ENCODE measurements at places on chromosomes 12 and 14. TPM values are rescaled to one million over a fixed set of nuclear protein-coding genes. Genes with fewer than 3 reads are reported as not detected.

Gene TAS2R19
- polyA plus RNA-seq = 0.49 TPM

Gene P2RX4
- 39.0 TPM for polyA plus RNA-seq

Gene PROX2
- polyA plus RNA-seq = 0.01 TPM

Gene OR4N5
- polyA plus RNA-seq = not detected

DNA sequence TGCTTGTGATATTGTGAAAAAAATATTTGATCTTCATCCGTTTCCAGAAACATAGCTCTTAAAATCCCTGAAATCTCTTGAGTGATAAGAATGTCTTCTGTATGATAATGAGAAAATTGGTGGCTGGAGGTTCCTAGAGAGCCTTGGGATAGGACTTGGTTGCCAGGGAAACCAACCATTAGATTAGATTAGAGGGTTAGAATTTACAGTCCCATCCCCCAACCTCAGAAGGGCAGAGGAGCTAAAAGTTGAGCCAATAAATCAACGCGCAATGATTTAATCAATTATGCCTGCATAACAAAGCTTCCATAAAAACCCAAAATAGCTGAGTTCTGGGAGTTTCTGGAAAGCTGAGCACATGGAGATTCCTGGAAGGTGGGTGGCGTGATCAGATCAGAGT, 10.6 kb downstream of the SEL1L start:
- DNase-seq = no peak

- peak; percentile 60 for DNase-seq
Observed at GRCh38 chr12:30985814-30986452, 59.4 kb downstream of the TSPAN11 start.

- DNase-seq = no peak
Observed at GRCh38 chr12:32201976-32202375, 95.3 kb downstream of the BICD1 start.

- peak; percentile 17 for DNase-seq
Observed at GRCh38 chr12:92912052-92912451, 17.0 kb downstream of the EEA1 start.

DNA sequence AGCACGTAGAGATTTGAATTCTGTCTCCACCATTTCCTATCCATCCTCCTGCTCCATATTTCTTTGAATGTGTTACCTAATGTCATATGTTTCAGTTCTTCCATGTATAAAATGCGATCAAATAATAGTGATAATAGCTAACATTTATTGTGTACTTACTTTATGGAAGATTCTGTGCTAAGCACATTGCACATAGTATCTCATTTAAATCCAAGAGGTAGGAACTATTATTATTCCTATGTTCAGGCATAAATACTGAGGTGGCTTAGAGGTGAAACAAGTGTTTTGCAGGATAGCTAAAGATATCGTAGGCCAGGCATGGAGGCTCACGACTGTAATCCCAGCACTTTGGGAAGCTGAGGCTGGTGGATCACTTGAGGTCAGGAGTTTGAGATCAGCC, 17.5 kb upstream of the AICDA start:
- no peak for DNase-seq

GRCh38 chr14:61503167-61503801, 181.9 kb downstream of the PRKCH start:
- DNase-seq = peak; percentile 73

DNA sequence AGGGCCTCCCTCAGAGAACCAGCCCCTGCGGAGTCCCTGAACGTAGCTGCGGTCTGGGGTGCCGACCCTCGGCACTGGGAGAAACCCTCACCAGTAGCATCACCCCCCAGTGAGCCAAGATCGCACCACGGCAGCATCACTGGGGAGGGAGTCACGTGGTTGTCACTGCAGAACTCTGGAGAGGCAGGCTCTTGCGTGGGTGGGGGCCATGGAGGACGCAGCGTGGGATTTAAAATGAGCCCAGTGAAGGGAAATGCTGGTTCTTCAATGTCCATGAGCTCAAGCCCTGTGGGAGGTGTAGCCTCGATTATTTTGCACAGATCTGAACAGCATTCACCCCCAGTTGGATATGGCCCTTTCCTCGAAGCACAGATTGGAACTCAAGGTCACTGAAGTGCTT, 3.9 kb upstream of the GALNT9 start:
- DNase-seq = no peak

DNA sequence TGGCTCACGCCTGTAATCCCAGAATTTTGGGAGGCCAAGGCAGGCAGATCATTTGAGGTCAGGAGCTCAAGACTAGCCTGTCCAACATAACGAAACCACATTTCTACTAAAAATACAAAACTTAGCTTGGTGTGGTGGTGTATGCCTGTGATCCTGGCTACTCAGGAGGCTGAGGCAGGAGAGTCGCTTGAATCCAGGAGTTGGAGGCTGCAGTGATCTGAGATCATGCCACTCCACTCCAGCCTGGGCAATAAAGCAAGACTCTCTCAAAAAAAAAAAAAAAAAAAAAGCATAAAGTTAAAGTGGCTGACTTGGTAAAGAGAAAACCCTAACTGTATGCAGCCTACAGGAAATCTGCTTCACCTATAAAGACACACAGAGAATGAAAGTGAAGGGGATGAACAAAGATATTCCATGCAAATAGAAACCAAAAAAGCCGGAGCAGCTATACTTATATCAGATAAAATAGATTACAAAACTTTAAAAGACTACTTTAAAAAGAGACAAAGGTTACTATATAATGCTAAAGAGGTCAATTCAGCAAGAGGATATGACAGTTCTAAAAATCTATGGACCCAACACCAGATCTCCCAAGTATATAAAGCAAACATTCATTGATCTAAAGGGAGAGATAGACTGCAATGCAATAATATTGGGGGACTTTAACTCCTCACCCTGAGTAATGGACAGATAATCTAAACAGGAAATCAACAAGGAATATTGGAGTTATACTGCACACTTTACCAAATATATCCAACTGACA, 4.1 kb downstream of the CLEC2B start:
- no peak for DNase-seq

DNA sequence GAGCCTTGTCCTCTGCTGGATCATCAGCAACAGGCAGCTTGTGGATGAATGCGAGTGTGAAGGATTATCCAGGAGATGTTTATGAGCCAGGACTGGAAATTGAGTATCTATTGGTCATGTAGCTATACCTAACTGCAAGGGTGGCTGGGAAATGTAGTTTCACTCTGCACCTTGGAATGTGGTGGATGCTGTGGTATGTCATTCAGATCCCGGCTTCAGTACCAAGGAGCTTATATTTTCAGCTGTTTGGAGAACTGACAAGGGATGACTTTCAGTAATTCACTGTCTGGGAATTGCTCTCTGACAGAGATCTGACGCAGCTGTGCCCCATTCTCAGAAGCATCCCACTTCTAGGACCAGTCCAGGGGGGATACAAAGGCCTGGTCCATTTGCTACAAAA, 792.3 kb upstream of the NOVA1 start:
- peak; percentile 24 for DNase-seq

DNA sequence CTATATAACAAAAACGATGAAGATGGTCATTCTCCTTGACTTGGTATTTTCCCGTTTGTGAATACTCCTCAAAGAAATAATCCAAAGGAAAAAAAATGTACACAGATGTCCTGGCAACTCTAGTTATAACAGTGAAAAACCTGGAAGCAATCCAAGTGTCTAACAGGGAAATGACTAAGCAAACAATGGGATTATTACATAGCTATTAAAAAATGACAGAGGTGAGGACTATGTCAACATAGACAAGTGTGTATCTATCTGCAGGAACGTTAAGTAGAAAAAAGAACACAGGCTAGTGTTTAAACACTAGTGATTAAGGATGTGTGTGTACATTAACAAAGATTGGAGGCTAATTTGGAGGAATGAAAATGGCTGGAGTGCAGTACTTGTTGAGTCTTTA, 5.9 kb upstream of the APOLD1 start:
- DNase-seq = peak; percentile 88

DNA sequence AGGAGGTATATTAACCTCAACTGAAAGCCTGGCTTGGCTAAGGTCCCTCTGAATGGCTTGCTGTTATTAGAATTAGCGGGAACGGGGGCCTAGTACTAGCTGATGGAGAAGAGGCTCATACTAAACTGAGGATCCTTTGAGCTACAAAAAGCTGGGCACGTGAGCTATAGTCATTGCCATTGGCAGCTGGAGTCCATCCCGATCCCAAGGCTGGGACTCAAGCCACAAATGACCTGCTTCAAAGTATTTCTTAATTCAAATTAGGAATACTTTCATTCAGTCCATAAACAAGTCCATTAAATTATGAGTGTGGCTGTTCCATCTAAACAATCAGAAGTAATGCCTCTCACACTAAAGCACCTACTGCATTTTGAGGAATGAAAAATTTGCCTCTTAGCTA, 114.5 kb downstream of the DACT1 start:
- DNase-seq = peak; percentile 41

- DNase-seq = peak; percentile 91
Observed at GRCh38 chr12:50070314-50071060, 13.1 kb downstream of the ASIC1 start.

All from fibroblast of lung (primary cell).